Activated T-cell treated with anti-CD3 and anti-CD28 coated beads for 48 hours (primary cell): ENCODE measurements at places on chromosomes 11 and 22.

GRCh38 chr11:21556926-21557325 is 636.0 kb upstream of the ANO5 start:
- DNase-seq: no peak

- no peak for DNase-seq
Measured at GRCh38 chr22:30488121-30488520, 16.3 kb upstream of the SEC14L3 start.

- DNase-seq: no peak
Measured at GRCh38 chr11:1776944-1777715, 13.4 kb upstream of the CTSD start.

- no peak for DNase-seq
Measured at GRCh38 chr11:45580399-45580798, 85.0 kb downstream of the CHST1 start.

DNA sequence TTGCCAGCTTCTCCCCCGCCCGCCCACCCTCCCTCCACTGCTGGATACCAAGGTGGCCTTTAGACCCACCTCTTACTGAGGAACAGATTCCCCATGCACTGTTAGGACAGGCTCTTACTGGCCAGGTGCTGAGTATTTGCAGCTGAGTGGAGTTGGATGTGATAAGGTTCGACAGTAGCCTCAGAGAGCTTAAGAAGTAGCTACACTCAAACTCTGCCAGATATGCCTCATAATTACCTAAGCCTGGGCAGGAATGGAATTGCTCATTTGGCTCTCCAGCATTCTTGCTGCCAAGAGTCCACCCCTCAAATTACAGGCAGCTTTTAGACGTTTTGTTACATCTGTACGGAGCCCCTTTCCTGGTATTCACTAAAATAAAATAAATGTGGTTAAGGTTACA is 9.6 kb downstream of the FAM181B start:
- DNase-seq: no peak

GRCh38 chr11:60869451-60869825 is 2.1 kb downstream of the ZP1 start:
- DNase-seq: no peak

DNA sequence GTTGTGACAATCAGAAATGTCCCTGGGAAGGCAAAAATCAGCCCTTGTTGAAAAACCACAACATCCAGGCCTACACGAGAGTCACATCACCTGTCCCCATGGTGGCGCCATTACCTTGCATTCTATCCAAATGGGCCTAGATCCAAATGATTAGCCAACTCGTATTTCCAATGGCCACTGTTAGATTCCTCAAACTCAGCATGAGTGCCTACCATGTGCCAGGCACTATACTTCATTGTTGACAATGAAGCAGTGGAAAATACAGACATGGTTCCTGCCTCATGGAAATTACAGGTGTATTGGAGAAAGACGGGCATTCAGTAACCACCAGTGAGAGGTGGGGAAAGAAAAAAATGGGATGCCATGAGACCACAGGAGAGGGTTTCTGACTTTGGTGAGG is 29.8 kb upstream of the CREB3L1 start:
- DNase-seq: no peak

DNA sequence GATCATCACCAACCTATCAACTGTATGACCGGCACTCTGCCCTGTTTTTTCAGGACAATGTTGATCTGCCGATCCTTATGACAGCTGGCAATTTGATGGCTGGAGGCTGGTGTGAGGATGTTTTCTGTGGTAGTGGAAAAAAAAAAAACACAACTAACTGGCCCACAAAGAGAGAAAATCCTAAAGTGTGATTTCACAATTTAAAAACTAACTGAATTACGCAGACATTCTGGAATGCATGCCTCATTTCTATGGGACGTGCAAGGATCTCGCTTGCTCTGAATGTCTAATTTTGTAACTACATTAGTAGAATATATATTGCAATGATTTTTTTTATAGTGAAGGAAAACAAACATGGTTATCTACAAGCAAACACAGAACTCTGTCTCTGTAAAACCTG is 590.5 kb downstream of the ETS1 start:
- no peak for DNase-seq

- no peak for DNase-seq
Measured at GRCh38 chr22:49617866-49618676, 209.6 kb downstream of the BRD1 start.

- no peak for DNase-seq
Measured at GRCh38 chr11:47912843-47913437, 64.8 kb upstream of the NUP160 start.

DNA sequence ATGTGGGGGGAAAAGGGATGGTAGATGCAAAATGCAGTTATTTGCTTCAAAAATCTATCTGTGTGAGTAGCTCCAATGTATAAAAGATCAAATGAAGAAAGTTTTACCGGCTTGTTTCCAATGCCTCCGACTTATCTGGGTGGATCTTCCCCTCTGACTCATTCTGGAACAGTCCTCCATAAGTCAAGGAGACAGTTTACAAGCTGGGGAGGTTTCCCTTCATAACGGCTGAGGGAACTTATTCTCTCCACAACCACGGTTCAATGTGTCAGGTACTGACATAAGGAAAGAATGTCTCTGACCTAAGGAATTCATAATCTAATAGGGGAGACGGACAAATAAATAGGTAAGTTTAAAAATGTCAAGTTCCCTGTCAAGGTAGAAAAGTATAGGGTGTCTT is 49.7 kb upstream of the BIRC3 start:
- DNase-seq: no peak

- DNase-seq: no peak
Measured at GRCh38 chr11:60710482-60710881, 11.1 kb downstream of the MS4A8 start.

DNA sequence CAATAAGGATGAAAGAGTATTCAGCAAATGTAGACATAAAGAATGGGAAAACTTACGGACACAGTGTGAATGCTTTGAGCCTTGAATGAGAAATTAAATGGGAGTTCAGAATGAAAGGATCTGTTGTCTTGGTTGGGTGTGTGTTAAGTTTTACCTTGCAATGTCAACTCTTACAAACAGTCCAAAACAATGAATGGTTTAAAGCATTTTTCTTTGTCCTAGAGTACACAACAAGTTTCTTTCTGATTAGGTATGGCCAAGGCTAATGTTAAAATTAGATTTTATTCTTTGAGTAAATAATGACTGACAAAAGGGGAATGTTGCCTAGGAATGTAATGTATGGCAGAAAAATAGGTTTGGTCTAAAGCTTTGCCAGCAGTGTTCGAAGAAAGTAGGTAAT is 2.5 kb downstream of the PTS start:
- DNase-seq: no peak

GRCh38 chr11:116473206-116473769 is 299.5 kb downstream of the BUD13 start:
- no peak for DNase-seq

DNA sequence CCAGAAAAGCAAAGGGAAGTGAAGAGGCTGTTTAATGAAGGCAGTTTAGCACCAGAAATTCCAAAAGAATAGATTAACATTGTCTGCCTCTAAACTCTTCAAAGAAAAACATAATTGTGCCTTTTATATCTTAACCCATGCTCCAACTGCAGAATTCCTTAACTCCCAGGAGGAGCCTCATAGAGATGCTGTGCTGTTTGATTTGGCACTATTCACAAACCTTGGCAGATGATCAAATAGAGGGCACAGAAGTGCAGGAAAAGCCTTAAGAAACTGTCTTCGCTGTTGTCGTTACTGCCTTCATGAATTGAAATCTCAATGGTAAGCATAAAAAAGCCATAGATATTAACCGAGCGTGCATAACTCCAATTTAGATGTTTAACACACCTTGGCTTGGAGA is 124.1 kb upstream of the MPPED2 start:
- no peak for DNase-seq

GRCh38 chr22:33589297-33589696 is 331.0 kb downstream of the LARGE1 start:
- DNase-seq: no peak

DNA sequence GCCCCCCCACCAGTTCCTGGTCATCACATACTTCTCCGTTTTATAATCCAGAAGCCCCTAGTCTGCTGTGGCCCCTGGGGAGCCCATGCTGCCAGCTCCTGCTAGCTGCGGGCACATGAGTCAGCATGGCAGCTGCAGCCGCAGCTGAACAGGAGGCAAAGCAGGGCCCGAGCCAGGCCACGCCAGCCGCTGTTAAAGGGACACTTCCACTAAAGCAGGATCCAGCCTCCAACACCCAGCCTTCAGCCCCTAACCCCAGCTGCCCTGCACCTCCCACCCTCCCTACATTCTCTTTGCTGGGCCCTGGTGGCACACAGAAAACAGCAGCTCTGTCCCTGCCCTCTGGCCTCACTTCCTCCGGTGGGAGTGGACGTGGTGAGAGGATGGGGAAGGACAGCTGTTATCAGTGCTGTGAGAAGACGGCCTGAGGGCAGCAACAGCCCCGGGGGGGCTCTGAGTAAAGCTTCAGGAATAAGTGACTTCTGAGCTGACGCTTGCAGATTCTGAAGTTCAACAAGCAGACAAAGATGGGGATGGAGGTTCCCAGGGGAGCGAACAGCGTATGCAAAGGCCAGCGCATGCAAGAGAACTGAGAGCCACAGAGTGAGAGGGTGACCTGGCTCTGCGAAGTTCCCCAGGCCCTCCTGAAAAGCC is 688 bp upstream of the LRRC74B start:
- DNase-seq: no peak

GRCh38 chr22:43275545-43276317 is 67.4 kb downstream of the SCUBE1 start:
- no peak for DNase-seq

DNA sequence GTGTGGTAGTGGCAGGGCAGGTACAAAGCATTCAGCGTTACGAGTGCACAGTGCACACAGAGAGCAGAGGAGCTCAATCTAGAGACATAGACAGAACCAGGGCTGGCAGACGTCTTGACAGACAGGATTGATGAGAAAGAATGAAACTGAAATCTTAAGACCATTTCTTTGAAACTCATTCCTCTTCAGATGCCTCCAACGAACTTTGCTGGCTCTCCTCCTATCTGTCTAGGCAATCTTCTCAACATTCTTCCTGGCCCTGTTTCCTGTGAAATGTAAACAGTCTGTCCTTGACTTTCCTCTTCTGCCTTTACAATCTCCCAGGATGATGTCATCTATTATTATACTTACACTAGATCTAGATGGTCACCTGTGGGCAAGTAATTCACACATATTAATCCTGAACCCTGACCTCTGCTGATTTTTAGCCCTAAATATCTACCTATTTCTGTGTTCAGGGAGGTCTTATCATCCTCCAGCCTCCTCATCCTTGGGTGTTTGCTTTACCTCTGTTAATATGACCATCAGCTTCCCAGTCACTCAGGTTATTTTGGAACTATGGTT is 119.5 kb downstream of the ENTHD1 start:
- DNase-seq: peak; percentile 4

- DNase-seq: no peak
Measured at GRCh38 chr22:28670161-28670560, 9.5 kb downstream of the TTC28 start.

DNA sequence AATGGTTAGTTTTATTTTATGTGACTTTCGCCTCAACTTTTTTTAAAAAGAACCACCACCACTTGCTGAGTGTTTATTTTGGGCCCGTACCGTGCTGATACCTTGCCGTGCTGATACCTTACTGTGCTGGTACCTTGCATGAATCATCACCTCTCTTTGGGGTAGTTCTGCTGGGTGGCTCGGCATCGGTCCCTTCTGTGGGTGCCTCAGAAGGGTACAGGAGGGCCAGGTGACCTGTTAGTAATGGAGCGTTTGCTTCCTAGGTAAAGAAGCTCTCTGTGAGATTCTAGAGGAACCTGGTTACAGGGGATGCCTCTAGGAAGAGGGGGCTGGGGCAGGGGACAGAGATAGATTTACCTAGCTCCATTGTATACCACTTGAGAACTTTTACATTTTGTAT is 17.1 kb downstream of the TOM1 start:
- no peak for DNase-seq

DNA sequence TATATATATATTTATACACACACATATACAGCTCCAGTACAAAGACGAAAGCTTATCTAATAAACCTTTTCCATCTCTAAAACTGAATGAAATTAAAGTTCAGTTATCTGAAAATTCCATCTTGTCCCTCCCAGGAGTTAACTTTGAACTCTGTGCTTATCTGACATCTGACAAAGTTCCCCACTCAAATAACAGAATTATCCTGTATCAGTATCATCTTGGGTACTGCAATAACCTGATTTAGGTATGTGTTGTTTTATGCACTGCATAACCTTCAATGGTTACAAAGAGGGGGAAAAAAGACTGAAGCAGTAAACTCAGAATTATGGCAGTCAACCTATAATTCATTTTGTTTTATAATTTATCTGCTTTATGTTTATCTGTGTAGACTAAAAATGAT is 96.6 kb downstream of the SGSM3 start:
- no peak for DNase-seq

DNA sequence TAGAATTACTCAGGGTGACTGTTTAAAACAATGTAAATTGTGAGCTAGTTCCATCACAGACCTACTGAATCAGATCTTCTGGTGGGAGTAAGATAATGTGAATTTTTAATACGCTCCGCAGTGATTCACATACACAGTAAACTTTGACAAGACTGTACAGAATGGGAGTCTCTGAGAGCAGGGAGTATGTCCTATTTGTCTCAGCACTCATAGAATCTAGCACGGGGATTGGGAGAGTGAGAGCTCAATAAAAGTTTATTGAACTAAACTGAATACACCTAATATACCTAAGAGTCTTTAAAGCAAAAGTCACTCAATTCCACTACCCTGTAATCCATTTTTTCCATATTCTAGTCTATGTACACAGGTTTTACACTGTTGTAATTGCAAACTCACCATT is 11.2 kb upstream of the GAB2 start:
- DNase-seq: no peak

DNA sequence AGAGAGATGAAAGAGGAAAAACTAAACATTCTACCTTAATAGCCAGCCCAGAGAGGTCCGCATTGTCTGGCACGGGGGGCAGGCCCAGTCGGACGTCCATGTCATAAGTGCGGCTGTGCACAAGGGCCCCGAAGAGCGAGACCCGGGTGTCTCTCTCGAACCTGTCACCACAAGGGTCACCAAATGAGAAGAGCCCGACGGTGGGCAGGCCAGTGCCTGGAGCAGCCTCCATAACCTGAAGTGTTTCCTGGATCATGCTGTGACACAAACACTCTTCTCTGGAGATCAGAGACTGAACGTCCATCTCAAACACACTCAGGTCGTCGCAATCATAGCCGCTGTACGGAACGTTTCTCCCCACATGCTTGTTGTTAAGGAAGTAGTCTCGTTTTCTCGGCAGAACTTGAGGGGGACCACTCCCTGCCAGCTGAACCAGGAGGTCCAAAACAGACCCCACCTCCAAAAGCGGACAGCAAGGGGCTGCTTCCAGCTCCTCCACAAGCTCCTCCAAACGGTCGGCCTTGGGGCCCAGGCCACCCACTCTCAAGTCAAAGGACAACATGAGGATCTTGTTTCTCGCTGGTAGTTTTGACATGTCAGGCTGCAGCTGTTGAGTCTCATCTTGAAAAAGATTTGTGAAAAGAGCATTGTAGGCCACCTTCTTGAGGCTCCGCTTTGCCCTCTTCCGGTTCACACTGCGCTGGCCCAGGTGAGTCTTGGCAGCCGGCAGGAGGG is 971 bp downstream of the TUBGCP6 start:
- no peak for DNase-seq

DNA sequence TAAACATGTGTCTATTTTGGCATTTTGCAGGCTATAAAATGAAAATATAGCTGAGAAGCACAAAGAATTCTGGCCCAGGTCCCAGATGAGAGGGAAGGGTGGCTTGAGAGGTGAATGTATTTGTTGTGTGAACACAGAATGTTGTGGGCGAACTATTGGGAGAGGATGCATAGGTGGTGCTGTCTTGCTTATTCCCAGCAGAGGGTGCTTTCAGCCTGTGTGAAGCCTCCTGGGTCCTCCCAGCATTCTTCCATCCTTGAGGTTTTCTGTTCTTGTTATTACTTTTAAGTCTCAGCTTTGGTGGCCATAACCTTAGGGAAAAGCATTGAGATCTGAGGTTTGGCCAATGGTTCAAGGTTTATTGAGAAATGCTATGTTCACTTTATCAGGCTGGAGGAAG is 108.7 kb upstream of the SNX19 start:
- DNase-seq: no peak
